Osteocyte (in vitro differentiated cells): ENCODE measurements at places on chromosomes 5 and 9.

DNA sequence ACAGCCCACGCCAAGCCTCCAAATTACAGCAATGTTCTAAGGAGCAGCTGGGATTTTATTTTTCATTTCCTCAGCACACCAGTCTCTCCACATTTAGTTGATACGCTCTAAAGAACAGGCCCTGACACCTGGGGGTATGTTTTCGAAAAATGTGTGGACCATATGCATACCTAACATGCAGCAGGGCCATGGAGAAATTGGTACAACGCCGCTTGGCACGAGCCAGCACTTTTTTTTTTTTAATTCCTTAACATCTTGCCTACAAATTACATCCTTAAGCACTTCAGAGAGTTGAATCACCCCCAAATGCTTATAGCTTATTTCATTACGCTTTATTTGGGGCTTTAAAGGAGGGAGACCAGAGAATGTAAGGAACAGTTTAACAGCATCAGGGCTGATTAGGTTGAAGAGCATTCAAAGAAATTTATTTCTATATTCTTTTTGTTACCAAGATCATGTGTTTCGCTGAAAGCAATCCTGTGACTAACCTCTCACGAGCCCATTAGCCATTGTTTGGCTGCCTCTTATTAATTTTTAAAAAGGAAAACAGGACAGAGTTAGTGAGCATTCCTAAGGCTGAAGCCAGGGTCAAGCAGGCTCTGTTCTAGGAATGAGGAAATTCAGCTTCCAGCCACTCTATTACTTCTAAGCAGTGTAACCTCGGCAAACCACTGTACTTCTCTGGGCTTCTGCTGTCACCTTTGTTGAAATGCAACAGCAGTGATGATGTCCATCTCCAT is 173.8 kb downstream of the ACTL7B start:
- no peak for DNase-seq
- H3K4me1 ChIP-seq = no peaks in the 10 kb centered on the region
- peaks cover 1% of the 10 kb centered on the region for H3K36me3 ChIP-seq

DNA sequence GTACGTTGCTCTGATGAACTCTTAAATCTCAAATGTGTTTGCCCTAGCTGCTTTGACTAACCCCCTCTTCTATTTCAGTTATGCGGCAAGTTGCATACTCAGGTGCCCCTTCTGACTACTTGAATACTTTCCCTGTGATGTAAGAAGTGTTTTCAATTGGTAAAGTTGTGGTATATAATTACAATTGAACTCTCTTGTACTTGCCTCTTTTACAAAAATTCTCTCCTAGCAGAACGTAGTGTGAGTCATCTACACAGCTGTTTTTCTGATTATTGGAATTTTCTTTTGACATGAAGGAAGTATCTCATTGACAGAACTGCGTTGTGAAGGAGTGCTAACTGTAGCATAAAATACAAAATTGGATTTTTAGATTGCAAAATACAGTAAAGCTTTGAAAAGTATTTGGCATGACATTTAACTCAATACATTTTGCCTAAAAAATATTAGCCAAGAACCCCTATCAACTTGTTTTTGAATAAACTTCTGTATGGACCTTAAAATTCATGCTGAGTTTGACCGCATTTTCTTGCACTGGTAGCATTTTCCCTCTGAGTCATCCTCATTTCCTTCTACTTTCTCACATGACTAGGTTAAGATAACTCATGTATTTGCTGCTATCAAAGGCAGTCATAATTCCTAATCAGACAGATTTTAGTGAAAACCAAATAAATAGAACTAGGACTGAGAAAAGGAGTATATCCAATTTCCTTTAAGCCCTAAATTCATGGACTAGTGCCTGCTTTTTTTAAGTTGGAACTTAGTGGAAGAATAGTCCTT is 6.3 kb downstream of the CRHBP start:
- H3K27ac ChIP-seq = peak overlapping the region; percentile 78
- H3K4me3 ChIP-seq = peak overlapping the region; percentile 8
- DNase-seq = no peak
- peaks cover 2% of the 10 kb centered on the region for H3K36me3 ChIP-seq
- peaks cover 41% of the 10 kb centered on the region for H3K4me1 ChIP-seq
- H3K27me3 ChIP-seq = no peaks in the 10 kb centered on the region

GRCh38 chr5:126848253-126848652 is 71.3 kb downstream of the LMNB1 start:
- no peak overlapping the region for H3K4me3 ChIP-seq
- DNase-seq = no peak
- H3K27ac ChIP-seq = no peak overlapping the region
- H3K4me1 ChIP-seq = peaks cover 49% of the 10 kb centered on the region
- H3K36me3 ChIP-seq = no peaks in the 10 kb centered on the region

GRCh38 chr5:121500310-121500709 is 351.4 kb upstream of the FTMT start:
- H3K4me1 ChIP-seq = peaks cover 10% of the 10 kb centered on the region
- no peak overlapping the region for H3K27ac ChIP-seq
- no peak for DNase-seq
- no peak overlapping the region for H3K4me3 ChIP-seq
- H3K27me3 ChIP-seq = no peaks in the 10 kb centered on the region

GRCh38 chr5:108216890-108217289 is 165.0 kb downstream of the FBXL17 start:
- peaks cover 10% of the 10 kb centered on the region for H3K4me1 ChIP-seq
- H3K36me3 ChIP-seq = peaks cover 16% of the 10 kb centered on the region
- peak overlapping the region; percentile 19 for H3K27ac ChIP-seq
- DNase-seq = no peak

DNA sequence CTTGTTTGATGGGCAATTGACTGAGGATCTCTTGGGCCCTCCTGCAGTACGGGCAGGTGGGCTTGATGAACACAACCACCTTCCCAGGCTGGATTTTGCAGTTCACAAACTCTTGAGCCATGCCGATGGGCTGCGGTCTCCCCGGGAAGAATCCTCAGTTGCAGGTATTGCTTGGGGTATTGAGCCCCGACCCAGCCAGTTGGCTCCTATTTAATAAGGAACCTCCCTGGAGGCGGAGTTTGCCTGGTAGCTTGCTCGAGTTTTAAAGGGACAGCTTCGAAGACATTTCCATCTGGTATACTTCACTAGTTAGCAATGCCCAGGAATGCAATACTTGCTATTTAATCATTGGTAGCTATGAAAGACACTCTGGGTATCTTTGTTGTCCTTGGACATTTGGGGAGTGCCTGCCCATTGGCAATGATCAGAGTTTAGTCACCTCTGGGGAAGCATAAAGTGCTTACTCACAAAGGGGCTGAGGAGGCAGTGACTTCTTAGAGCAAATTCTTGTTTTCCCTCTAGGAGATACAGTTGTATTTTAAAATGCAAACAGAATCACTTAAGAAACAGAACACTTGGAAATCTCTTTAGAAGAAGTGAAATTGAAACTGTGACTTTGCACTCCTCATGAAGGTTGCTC is at the start of gene GLRX:
TSS of gene GLRX (minus strand) at position 185 of the 640 bp plus-strand sequence. CDS start at position 121, 64 bp downstream.
- H3K4me3 ChIP-seq = peak within 1 kb of the TSS; percentile 95
- H3K27me3 ChIP-seq = no peaks in the 10 kb centered on the region
- H3K27ac ChIP-seq = peak within 1 kb of the TSS; percentile 94
- no peak for DNase-seq

DNA sequence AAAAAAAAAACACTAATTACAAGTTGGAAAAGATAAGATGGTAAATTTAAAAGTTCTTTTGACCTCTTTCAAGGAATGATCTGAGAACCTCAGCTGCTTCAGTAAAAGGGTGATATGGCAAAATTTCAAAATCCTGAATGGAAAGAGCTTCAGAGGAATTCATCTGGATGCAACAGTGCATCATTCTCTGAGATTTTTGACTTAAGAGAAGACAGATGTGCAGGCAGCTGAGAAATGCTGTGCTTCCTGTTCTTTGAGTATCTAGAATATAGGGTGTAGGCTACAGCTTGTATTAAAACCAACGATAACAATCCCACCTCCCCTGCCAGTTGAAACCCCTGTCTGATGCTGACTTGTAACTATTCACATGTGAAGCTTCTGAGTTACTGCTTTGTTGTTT is 6.2 kb downstream of the FRMPD1 start:
- H3K4me3 ChIP-seq = no peak overlapping the region
- no peak overlapping the region for H3K27ac ChIP-seq
- H3K4me1 ChIP-seq = no peaks in the 10 kb centered on the region

- H3K27ac ChIP-seq = no peak overlapping the region
- no peak for DNase-seq
- H3K4me1 ChIP-seq = no peaks in the 10 kb centered on the region
These were observed 111.7 kb upstream of the IZUMO3 start for GRCh38 chr9:24657387-24657786.

DNA sequence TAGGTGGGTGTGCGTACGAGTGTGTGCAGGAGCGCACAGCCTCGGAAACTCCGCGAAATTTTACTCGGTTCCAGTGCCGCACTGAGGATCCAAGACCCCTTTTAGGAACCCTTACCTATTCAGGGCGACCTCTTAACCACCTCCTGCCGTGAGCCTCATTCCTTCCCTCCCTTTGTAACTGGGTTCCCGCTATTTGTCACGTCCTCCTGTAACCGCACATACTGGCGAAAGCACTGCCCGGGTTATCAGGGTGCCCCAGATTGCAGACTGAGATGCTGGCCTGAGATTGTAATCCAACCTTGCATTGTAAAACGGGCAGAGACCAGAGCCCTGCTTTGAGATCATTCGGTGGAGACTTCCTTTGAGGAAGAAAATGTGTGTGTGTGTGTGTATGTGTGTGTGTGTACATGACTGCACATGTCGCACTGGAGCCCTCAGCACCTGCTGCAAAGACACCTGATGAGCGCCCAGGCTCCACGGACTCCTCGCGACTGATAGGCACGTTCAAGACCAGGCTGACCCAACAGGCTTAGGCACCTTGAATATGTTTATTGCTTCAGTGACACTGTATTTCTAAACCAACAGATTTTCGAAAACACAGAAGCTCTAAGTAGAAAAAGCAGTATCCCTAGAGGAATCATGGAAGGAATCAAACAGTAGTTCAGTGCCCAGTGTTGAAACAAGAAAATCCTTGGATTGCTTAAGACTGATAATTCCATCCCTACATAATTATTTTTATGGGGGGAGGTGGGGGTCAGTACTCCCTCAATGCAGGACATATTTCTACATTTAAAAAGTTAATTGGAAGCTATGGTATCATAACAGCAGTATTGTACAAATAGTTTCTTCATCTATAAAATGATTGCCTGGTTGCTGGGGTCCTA is 86.5 kb upstream of the TNFAIP8 start:
- H3K27ac ChIP-seq = peak overlapping the region; percentile 87
- H3K4me1 ChIP-seq = peaks cover 37% of the 10 kb centered on the region
- H3K27me3 ChIP-seq = no peaks in the 10 kb centered on the region
- DNase-seq = no peak
- H3K36me3 ChIP-seq = no peaks in the 10 kb centered on the region
- peak overlapping the region; percentile 85 for H3K4me3 ChIP-seq

- H3K27me3 ChIP-seq = no peaks in the 10 kb centered on the region
- peaks cover 62% of the 10 kb centered on the region for H3K4me1 ChIP-seq
- peak overlapping the region; percentile 64 for H3K27ac ChIP-seq
- no peak for DNase-seq
- H3K36me3 ChIP-seq = no peaks in the 10 kb centered on the region
These were observed 160.1 kb upstream of the ZNF608 start for GRCh38 chr5:124906339-124907097.

DNA sequence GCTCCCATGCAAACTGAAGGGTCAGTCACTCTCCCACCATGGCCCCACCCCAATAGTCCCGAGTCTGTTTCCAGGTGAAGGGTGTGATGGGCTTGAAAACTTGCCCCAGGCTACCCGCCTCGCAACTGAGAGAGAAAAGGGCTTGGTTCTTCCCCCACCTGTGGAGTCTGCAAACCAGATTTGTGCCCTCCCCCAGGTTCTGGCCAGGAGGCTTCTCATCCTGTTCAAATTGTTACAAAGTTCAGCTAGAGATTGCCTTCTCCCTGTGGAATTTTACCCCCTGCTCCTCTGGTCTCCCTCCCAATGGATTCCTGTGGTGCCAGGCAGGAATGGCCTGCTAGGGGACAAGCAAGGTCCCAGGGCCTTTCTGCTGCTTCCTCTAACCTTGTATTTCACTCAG is 93.1 kb upstream of the ACO1 start:
- DNase-seq = no peak
- H3K27me3 ChIP-seq = peaks cover 25% of the 10 kb centered on the region
- no peak overlapping the region for H3K27ac ChIP-seq
- H3K4me1 ChIP-seq = no peaks in the 10 kb centered on the region

- H3K36me3 ChIP-seq = no peaks in the 10 kb centered on the region
- no peak overlapping the region for H3K4me3 ChIP-seq
- H3K4me1 ChIP-seq = peaks cover 22% of the 10 kb centered on the region
- peaks cover 2% of the 10 kb centered on the region for H3K27me3 ChIP-seq
These were observed 220.5 kb downstream of the SLIT3 start for GRCh38 chr5:169080448-169080911.

- H3K4me1 ChIP-seq = no peaks in the 10 kb centered on the region
- H3K27me3 ChIP-seq = no peaks in the 10 kb centered on the region
- DNase-seq = no peak
- no peaks in the 10 kb centered on the region for H3K36me3 ChIP-seq
- H3K4me3 ChIP-seq = no peak overlapping the region
- no peak overlapping the region for H3K27ac ChIP-seq
These were observed 23.1 kb upstream of the ZCCHC7 start for GRCh38 chr9:37097294-37097693.

GRCh38 chr9:136047775-136048559 is 47.1 kb downstream of the NACC2 start:
- H3K27me3 ChIP-seq = no peaks in the 10 kb centered on the region
- peak; percentile 82 for DNase-seq
- H3K4me3 ChIP-seq = no peak overlapping the region

- H3K4me1 ChIP-seq = no peaks in the 10 kb centered on the region
- H3K27me3 ChIP-seq = peaks cover 13% of the 10 kb centered on the region
- H3K36me3 ChIP-seq = no peaks in the 10 kb centered on the region
These were observed 491.5 kb upstream of the MPDZ start for GRCh38 chr9:13770956-13771355.

GRCh38 chr9:107624234-107624948 is 134.8 kb upstream of the KLF4 start:
- DNase-seq = no peak
- H3K27me3 ChIP-seq = no peaks in the 10 kb centered on the region
- no peak overlapping the region for H3K27ac ChIP-seq
- H3K36me3 ChIP-seq = no peaks in the 10 kb centered on the region
- H3K4me1 ChIP-seq = peaks cover 19% of the 10 kb centered on the region
- no peak overlapping the region for H3K4me3 ChIP-seq

DNA sequence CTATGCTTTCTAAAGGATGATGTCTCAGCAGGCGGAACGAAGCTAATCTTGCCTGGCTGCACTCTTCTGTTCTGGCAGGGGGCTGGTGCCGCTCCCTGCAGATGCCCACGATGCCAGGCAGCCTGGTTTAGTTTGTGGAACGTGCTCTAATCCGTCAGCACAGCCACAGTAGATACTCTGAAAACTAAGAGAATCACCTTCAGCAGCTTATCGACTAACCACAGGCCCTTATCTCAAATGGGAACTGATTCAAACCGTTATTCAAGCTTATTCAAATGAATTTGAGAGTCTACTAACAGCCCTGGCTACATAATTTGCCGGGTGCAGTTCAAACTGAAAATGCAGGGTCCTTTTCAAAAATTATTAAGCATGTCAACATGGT is 246.6 kb upstream of the ANKRD55 start:
- H3K4me3 ChIP-seq = peak overlapping the region; percentile 67
- H3K36me3 ChIP-seq = no peaks in the 10 kb centered on the region
- no peaks in the 10 kb centered on the region for H3K27me3 ChIP-seq
- DNase-seq = no peak
- peak overlapping the region; percentile 77 for H3K27ac ChIP-seq
